ENCODE measurements at places on chromosomes 7 and 10.

- DNase-seq: no peak
Observed at GRCh38 chr7:47149971-47150370, 431.9 kb downstream of the TNS3 start.

DNA sequence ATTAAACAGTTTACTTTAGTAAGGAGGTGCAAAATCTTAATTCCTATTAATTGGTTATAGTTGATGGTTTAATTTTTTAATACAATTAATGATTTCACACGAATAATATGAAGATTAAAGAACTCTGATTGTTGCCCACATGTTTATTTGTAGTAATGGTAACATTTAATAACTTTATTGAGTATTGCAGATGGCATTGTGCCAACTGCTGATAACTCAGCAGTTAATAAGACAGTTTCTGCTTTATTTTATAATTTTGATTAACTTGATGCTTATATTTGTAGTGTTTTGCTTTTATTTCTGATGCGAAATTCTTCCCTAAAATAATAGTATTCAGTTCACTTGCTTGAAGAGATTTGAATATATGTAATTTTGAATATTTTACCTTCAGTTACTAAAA, 2.8 kb downstream of the DNAJB9 start:
- DNase-seq: no peak

DNA sequence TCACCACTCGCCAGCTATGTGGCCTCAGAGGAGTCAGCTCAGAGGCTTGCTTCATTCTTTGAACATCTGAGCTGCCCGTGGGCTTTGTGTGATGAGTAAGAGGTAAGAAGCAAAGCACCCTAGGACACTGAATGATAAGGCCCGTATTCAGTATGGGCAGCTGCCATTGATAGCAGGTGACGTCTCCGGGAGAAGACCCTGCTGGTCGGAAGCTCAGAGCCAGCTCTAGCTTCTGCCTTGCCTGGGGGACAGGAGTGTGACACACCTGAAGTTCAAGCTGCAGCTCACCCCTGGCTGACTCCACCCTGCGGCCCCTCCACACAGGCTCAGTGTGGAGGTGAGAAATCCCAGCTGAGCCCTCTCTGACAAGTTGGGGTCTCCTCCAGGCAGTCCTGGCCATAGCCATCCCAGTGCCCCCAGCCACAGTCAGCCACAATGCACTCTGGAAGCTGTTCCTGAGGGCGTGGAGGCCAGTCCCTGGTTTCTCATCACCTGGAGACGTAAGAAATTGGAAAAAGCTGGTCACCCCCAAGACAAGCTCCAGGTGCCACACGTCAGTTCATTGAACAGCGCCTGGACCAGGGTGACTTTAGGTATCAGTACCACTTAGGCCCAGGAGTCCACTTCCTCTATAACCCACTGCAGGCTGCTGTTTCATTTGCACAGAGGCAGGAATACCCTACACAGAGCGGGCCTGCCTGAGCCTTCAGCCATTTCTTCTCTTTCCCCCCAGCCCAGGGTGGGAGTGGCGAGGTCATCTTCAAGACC, 164.9 kb upstream of the RHEB start:
- DNase-seq: no peak

GRCh38 chr10:34736976-34737771, 77.9 kb downstream of the PARD3 start:
- DNase-seq: no peak

DNA sequence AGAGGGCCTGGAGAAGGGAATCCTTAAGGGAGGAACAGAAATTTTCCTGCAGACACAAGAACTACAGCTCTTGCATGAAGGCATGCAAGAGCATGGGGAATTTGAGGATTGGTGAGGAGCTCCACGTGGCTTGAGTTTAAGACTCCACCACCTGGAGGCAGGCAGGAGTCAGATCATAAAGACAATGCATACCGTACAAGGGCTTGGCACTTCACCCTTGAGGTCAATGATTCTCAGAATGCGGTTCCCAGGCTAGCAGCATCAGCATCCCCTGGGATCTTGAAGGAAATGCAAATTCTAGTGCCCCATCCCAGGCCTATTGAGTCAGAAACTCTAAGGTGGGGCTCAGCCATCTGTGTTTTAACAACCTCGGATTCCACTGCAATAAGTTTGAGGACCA, 143.8 kb downstream of the C7orf25 start:
- no peak for DNase-seq

DNA sequence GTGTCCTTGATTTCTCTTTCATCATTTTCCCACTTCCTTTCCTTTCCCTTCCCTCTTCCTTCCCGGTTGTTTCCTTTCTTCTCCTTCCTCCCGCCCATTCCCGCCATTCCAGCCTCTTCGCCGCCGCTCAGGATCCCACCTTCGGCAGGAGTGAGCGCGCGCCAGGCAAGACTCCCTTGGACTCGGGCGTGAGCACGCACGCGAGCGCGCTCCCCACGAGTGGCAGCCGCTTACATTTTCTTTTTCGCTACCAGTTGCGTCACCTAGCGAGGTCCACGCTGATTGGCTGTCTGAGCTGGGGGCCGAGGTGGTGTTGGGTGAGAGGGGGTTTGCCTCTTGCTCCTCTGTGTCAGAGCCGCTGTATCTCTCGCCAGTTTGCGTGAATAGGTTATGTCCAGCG, 11.8 kb downstream of the ZAN start:
- DNase-seq: peak; percentile 87
